CD4-positive, alpha-beta T cell treated with Interleukin-4 for 4 hours (primary cell): ENCODE measurements at places on chromosomes 4 and X.

- DNase-seq, result no peak
Measured at GRCh38 chr4:40455340-40455902, 120.3 kb downstream of the CHRNA9 start.

DNA sequence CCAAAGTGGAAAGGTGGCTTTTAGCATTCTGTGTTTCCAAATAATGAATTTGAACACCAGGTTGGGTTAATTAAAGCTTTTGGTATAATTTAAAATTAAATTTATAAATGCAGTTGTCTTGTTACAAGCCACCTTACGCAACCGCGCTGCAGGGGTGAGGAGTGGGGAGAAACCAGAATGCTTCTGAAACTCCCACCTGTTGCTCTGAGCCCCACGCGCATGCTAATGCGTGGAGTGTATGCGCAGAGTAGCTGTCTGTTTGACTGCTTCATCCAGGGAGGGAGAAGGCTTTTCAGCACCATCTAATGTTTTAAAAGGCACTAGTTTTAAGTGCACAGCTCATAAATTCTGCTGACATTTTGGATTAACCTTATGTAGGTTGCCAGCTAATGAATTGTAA is 12.5 kb downstream of the OGT start:
- DNase-seq, result no peak

- DNase-seq, result no peak
Measured at GRCh38 chr4:106104276-106104675, 209.0 kb downstream of the NPNT start.

DNA sequence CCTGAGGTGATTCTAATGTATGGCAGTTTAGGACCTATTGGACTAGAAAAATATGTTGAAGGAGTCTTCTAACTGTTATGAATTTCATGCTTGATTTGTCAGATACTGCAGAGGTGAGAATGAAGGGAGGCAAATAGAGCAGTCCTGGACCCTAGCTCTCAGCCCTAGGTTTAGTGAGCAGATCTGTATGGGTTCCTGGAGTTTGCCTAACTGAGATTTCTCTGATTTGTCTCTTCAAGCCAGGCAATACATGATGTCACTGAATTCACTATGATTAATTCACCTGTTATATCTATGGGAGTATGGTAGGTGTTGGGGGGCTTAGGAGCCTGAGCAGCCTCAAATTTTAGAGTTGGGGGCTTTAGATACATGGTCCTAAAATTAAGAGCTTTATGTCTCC is 2.6 kb downstream of the MND1 start:
- no peak for DNase-seq
